ENCODE measurements at places on chromosomes 6 and 20. TPM values are rescaled to one million over a fixed set of nuclear protein-coding genes. Genes with fewer than 3 reads are reported as not detected.

- H3K4me1 ChIP-seq = peaks cover 19% of the 10 kb centered on the region
- no peaks in the 10 kb centered on the region for H3K36me3 ChIP-seq
- no peak for DNase-seq
- no peaks in the 10 kb centered on the region for H3K27me3 ChIP-seq
- no peak overlapping the region for H3K27ac ChIP-seq
These were observed 6.8 kb downstream of the NOX3 start for GRCh38 chr6:155448668-155449449.

The APOBEC2 gene
- total RNA-seq = not detected

GRCh38 chr6:87806099-87806498, 104.1 kb upstream of the AKIRIN2 start:
- H3K27ac ChIP-seq = no peak overlapping the region
- no peaks in the 10 kb centered on the region for H3K36me3 ChIP-seq
- no peak overlapping the region for H3K4me3 ChIP-seq
- no peak for DNase-seq
- H3K27me3 ChIP-seq = no peaks in the 10 kb centered on the region

DNA sequence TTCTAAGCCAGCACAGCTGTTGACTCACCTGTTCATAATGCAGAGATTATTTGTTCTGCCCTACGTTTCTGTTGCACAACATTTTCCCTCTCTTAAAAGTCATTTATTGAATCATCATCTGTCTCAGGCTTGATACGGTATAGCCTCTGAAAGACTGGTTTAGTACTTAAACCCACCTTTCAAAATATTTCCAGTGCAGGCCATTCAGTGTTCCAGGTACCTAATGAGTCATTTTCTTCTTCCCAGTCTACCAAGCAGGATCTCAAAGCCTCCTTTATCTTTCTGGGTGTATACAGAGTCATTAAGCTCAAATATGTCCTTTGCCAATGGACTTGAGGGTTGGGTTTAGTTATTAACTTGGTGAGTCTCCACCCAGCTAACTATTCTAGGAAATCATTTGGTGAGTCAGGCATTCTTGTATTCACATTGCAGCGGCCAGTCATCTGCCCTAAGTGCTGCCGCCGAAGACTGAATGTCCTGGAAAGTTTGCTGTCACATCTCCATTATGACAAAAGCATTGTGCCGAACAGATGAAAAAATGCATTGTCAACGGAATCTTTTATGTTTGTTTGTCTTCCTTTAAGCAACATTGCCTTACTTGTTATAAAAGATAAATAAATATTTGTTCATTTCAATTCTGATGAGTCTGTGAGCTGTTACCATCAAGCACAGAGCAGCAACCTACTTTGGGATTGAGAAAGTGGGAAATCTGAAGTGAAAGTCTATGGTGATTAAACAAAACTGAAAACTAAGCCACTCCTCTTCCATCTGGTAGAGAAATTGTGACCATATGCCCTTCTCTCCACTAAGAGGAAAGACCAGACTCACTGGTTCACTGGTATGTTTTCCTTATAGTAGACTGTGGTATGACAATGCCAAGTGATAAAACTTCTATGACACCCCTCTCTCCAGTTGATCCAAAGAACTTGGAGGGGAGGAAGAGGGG, 14.3 kb upstream of the FAM135A start:
- H3K27ac ChIP-seq = no peak overlapping the region
- no peak for DNase-seq
- no peaks in the 10 kb centered on the region for H3K36me3 ChIP-seq
- peaks cover 4% of the 10 kb centered on the region for H3K27me3 ChIP-seq
- no peak overlapping the region for H3K4me3 ChIP-seq
- peaks cover 15% of the 10 kb centered on the region for H3K4me1 ChIP-seq

The TNFAIP3 gene
- total RNA-seq = 4.2 TPM

The STX7 gene
- 25.6 TPM for total RNA-seq

- no peaks in the 10 kb centered on the region for H3K36me3 ChIP-seq
- no peak overlapping the region for H3K27ac ChIP-seq
These were observed 229.9 kb upstream of the GRIK2 start for GRCh38 chr6:101163611-101164010.

GRCh38 chr6:120558294-120558693, 776.0 kb downstream of the TBC1D32 start:
- no peak overlapping the region for H3K27ac ChIP-seq
- H3K4me3 ChIP-seq = no peak overlapping the region
- H3K4me1 ChIP-seq = peaks cover 9% of the 10 kb centered on the region
- no peaks in the 10 kb centered on the region for H3K36me3 ChIP-seq
- no peaks in the 10 kb centered on the region for H3K27me3 ChIP-seq
- no peak for DNase-seq

DNA sequence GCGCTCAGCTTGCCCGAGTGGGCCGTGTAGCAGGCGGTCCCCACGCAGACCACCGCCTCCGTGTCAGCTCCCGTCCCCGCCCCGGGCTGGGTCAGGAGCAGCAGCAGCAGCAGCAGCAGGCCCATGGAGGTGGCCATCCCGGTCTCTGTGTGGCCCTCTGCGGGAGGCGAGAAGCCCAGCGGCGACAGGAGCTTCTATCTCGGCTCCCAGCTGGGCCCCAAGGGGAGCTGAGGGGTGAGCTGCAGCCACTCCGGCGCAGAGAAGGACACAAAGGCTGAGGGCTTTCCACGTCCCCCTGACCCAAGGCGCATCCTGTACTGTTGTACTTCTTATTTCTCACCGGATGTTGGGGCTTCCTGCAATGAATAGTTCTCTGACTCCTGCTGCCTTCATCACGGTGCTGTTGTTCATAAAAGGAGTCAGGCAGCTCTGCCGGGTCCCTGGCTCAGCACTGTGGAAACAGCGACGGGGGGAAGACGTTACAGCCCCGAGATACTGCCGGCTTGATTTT, at the start of gene CD93:
CD93 (minus strand) TSS at position 269 of the 511 bp plus-strand sequence; CDS start at position 137, 132 bp downstream.
- H3K27me3 ChIP-seq = no peaks in the 10 kb centered on the region
- peaks cover 32% of the 10 kb centered on the region for H3K4me1 ChIP-seq
- no peak within 1 kb of the TSS for H3K27ac ChIP-seq
- no peak for DNase-seq
- no peaks in the 10 kb centered on the region for H3K36me3 ChIP-seq

The TMEM200A gene
- total RNA-seq = 10.4 TPM

The HDGFL1 gene
- not detected for total RNA-seq

The VSTM2L gene
- 1.9 TPM for total RNA-seq

- DNase-seq = no peak
- H3K27me3 ChIP-seq = peaks cover 3% of the 10 kb centered on the region
- H3K4me1 ChIP-seq = no peaks in the 10 kb centered on the region
- no peaks in the 10 kb centered on the region for H3K36me3 ChIP-seq
These were observed 312.8 kb upstream of the SULF2 start for GRCh38 chr20:48098099-48098498.

The MAS1 gene
- total RNA-seq = 0.68 TPM

The BPIFB3 gene
- not detected for total RNA-seq

- peak overlapping the region; percentile 76 for H3K4me3 ChIP-seq
- peak; percentile 54 for DNase-seq
- H3K27ac ChIP-seq = no peak overlapping the region
- H3K4me1 ChIP-seq = peaks cover 67% of the 10 kb centered on the region
- peaks cover 37% of the 10 kb centered on the region for H3K27me3 ChIP-seq
These were observed 13.1 kb downstream of the VSTM2L start for GRCh38 chr20:37915800-37916570.

The C6orf15 gene
- not detected for total RNA-seq

GRCh38 chr20:36260316-36260715, 24.0 kb downstream of the AAR2 start:
- no peak overlapping the region for H3K4me3 ChIP-seq
- DNase-seq = no peak
- no peaks in the 10 kb centered on the region for H3K27me3 ChIP-seq
- peaks cover 7% of the 10 kb centered on the region for H3K36me3 ChIP-seq

- H3K27ac ChIP-seq = no peak overlapping the region
- no peaks in the 10 kb centered on the region for H3K27me3 ChIP-seq
- no peaks in the 10 kb centered on the region for H3K36me3 ChIP-seq
- H3K4me1 ChIP-seq = peaks cover 47% of the 10 kb centered on the region
- no peak overlapping the region for H3K4me3 ChIP-seq
These were observed 94.1 kb downstream of the LRRC1 start for GRCh38 chr6:53888931-53889330.

DNA sequence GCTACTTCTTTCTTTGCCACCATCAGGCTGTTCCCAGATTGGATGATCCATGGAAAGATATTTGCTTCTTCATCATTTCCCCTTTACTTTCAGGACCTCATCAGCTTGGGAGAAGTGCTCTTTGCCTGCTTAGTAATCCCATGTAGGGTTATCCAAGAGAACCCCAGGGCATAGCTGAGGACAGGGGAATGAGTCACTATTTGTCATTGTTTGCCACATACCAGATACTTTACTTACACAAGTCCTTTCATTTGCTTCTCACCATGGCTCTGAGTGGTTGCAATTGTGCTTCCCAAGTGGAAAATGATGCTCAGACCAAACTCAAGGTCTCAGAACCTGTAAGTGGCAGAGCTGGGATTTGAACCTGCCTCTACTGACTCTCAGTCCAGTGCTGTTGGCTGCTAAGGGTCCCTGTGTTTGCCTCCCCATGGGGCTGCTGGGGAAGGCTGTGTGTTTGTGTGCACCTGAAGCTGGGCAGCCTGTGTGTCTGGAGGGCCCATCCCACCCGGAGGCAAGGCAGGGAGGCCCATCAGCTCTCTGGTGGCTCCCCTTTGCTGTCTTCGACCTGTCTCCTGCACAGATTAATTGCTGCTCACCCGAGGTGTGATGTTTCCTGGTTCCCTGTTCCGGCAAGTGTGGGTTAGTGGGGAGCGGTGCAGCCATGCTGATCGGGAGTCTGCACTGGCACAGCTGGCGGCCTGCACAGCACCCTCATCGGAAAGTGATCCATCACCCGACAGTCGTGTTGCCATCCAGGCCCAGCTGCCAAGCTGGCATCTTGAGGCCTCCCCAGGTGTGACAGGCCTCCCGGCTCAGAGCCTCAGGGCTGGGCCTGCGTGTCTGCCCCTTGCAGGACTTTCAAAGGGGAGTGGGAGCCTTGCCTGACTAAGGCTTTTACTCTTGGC, 228.8 kb downstream of the DHX35 start:
- H3K36me3 ChIP-seq = no peaks in the 10 kb centered on the region
- H3K4me3 ChIP-seq = no peak overlapping the region
- DNase-seq = no peak
- H3K27me3 ChIP-seq = peaks cover 10% of the 10 kb centered on the region
- H3K27ac ChIP-seq = no peak overlapping the region

DNA sequence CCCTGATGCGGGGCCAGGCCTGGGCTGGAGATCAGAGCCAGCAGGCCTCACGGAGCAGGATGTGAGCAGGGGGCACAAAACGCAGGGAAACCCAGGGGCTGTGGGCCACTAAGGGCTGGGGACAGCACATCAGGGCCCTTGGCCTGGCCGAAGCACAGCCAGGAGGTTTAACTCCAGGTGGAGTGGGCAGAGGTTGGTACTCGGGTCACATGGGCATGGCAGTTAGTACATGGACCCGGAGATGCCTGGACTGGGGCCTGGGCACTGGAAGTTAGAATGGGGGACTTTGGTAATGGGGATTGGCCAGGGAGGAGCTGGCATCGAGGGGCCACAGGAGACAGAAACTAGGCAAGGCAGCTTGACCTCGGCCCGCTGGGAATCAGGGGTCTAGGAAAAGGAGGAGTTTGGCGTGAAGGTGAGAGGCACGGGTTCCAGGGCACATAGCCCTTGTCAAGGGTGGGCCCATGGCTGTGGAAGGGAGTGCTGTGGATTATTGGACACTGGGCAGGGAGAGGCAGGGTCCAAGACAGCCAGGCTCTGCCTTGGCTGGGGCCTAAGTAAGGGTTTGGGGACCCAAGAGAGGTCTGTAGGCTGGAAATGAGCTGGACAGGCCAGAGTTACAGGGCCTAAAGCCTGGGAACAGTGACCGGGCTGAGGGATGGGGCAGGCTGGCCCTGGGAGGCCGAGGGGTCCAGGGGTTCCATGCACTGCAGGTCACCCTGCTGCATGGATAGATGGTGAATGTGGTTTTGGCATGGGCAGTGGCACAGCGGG, 41.6 kb upstream of the CD93 start:
- H3K36me3 ChIP-seq = no peaks in the 10 kb centered on the region
- peaks cover 12% of the 10 kb centered on the region for H3K4me1 ChIP-seq
- H3K27me3 ChIP-seq = no peaks in the 10 kb centered on the region
- H3K27ac ChIP-seq = no peak overlapping the region

DNA sequence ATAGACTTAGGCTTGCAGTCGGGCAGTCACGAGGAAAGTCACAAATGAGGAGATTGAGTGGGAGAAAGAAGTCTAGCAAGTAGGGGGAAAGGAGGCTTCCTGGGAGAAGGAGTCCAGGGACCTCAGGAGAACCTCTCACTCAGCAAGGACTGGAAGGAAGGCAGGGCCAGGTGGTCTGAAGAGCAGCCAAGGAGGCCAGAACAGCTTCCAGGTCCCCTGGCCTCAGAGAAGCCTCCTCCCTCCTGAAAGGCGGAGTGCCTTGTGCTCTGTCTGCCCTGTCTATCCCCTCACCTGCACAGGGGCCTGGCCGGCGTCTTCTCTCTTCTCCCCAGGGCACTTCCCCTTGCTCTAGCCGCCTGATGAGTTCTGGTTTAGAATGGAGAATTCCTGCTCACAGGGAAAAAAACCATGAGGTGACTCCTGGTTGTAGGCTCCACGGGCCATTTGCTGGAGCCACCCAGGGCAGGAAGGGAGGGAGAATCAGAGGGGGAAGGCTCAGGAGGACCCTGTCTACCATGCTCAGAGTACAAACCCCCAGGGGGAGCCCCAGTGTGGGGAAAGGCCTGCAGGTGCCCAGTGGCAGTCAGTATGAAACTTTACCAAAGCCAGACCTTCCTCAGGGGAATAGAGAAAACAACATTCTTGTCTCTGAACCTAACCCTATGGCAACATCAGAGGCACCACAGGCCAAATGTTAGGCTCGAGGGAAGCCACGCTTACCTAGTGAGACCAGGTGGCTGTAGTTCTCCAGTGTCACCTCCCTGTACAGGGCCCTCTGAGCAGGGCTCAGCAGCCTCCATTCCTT, 11.2 kb downstream of the ZNF337 start:
- H3K27me3 ChIP-seq = no peaks in the 10 kb centered on the region
- H3K36me3 ChIP-seq = peaks cover 24% of the 10 kb centered on the region
- no peak overlapping the region for H3K4me3 ChIP-seq
- peak; percentile 30 for DNase-seq
- H3K27ac ChIP-seq = no peak overlapping the region

The TPBG gene
- 29.6 TPM for total RNA-seq

The TOP1 gene
- total RNA-seq = 77.7 TPM

DNA sequence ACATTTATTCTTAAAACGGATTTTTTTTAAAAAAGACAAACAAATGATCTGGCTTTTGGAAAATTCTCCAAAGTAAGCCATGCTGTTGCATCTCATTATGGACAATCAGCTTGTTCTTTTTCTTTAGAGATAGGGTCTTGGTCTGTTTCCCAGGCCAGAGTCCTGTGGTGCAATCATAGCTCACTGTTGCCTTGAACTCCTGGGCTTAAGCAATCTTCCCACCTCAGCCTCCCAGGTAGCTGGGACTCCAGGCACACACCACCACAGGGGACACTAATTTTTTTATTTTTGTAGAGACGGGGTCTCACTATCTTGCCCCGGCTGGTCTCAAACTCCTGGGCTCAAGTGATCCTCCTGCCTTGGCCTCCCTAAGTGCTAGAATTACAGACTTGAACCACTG, 45.9 kb upstream of the TGM3 start:
- H3K27me3 ChIP-seq = no peaks in the 10 kb centered on the region
- no peak overlapping the region for H3K4me3 ChIP-seq
- H3K27ac ChIP-seq = no peak overlapping the region
- H3K4me1 ChIP-seq = peaks cover 40% of the 10 kb centered on the region

The GRM1 gene
- 0.41 TPM for total RNA-seq

GRCh38 chr6:128554302-128554701, 33.9 kb upstream of the PTPRK start:
- no peaks in the 10 kb centered on the region for H3K4me1 ChIP-seq
- H3K27me3 ChIP-seq = no peaks in the 10 kb centered on the region
- no peak for DNase-seq
- no peak overlapping the region for H3K27ac ChIP-seq
- H3K4me3 ChIP-seq = no peak overlapping the region
- H3K36me3 ChIP-seq = no peaks in the 10 kb centered on the region

The SLC18B1 gene
- 24.1 TPM for total RNA-seq

GRCh38 chr20:35297740-35298139, 5.5 kb upstream of the FAM83C start:
- H3K27me3 ChIP-seq = peaks cover 4% of the 10 kb centered on the region
- no peak overlapping the region for H3K27ac ChIP-seq

Data from WTC11 (cell line).